ENCODE measurements at places on chromosomes 4 and X.
A peak's percentile ranks its signal among the peaks of the same experiment; 100 is the strongest.

DNA sequence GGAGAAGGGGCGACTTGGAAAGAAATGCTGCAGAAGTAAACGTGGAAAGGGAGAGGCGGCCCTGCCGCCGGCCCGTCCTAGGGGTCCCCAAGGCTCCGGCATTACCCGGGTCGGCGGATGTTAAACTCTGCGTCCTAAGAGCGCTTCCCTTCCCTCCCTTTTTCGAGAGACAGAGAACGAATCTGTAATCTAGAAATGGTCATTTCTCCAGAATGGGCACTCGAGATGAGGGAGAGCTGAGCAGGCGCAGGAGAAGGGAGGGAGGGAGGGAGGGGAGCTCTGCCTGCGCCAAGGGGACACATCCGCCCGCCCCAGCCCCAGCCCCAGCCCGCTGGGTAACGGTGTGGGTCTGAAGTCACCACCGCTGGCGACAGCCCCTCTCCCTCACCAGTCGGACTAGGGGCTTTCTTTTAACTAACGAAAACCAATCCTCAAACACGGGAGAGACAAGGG lies 1.7 kb downstream of the HCFC1 start:
- DNase-seq: peak; percentile 23

GRCh38 chr4:26858035-26858918 lies 2.4 kb upstream of the STIM2 start:
- DNase-seq: no peak

- DNase-seq: no peak
These were observed 119.0 kb downstream of the GPR143 start for GRCh38 chrX:9646471-9647224.

DNA sequence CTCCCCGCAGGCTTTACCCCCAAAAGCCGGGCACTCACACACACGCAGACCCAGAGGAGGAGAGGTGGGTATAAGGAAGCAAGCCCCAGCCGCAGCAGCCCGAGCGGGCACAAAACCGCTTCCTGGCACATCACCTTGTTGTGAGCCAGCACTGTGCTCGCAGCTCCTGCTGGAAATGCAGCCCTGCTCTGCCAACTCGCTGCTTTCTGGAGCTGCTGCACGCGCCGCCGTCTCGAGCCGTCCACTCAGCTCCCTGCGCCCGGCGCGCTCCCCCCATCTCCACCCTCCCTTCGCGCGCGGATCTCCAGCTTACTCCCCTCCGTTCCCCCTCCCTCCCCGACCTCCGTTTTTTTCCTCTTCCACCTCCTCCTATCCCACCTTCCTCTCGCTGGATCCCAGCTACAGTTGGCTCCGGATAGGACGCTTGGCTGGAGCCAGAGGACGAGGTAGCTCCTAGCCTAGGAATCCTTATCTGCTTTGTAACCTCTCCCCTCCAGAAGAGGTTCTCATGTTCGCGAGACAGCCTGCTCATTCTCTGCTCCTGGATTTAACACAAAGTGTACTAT lies at the start of gene SPOCK3:
TSS of gene SPOCK3 (minus strand) at position 179 of the 566 bp plus-strand sequence.
- peak; percentile 1 for DNase-seq

- peak; percentile 1 for DNase-seq
These were observed at the start of gene BEX5 for GRCh38 chrX:102155806-102156179. Gene BEX5 (minus strand): TSS chrX:102155977. CDS start chrX:102154265, 1,712 bp downstream.

- no peak for DNase-seq
These were observed 26.1 kb upstream of the SORCS2 start for GRCh38 chr4:7166237-7166636.
